ENCODE measurements at places on chromosomes 12 and 14.

DNA sequence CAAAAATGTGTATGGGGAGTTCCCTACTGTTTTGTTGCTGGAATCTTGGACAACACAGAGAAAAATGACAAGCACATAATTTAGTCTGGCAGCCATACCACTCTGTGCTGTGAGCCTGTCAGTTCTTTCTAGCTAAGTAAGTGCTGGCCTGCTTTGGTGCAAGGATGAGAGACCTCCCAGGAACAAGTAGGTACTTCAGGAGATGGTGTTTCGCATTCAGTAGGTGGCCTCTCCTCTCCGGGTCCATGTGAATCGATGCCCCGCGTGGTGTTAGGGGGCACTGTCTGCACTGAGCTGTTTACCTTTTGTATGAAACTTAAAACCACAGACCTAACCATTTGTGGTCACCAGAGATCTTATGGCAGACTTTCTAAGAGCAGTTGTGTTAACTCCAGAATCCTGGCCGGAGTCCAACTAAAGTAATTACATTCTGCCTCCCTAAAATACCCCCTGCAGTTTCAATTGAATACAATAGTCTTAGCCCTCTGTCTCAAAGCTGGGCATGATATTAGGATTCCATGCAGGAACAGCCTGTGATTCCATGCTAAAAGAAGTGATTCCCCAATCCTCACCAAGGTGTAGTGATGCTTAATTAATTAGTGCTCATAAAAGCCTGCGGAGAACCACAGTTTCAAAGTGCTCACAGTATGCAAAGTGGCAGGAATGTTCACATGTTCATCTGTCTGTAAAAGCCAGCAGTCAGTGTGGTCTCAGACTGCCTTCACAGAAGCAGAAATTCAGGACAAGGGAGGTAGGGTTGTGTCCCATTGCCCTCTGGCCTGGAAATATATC, 64.2 kb downstream of the LLPH start:
- peak; percentile 55 for DNase-seq

DNA sequence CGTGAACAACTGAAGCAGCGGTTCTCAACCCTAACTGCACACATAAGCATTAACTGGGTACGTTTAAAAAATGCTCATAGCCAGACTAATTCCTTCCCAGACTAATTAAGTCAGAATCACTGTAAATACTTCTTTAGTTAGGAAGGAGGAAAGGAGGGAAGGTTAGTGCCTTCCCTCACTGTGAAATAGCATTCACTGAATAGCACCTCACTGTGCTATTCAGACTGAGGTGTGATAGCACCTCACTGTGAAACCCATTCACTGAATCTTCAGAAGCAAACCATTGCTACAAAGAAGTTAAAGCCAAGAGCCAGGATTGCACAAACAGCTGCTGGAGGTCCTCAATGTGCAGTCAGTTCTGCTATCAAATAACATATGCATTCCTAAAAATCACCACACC, 58.8 kb downstream of the RTN1 start:
- DNase-seq, result no peak

DNA sequence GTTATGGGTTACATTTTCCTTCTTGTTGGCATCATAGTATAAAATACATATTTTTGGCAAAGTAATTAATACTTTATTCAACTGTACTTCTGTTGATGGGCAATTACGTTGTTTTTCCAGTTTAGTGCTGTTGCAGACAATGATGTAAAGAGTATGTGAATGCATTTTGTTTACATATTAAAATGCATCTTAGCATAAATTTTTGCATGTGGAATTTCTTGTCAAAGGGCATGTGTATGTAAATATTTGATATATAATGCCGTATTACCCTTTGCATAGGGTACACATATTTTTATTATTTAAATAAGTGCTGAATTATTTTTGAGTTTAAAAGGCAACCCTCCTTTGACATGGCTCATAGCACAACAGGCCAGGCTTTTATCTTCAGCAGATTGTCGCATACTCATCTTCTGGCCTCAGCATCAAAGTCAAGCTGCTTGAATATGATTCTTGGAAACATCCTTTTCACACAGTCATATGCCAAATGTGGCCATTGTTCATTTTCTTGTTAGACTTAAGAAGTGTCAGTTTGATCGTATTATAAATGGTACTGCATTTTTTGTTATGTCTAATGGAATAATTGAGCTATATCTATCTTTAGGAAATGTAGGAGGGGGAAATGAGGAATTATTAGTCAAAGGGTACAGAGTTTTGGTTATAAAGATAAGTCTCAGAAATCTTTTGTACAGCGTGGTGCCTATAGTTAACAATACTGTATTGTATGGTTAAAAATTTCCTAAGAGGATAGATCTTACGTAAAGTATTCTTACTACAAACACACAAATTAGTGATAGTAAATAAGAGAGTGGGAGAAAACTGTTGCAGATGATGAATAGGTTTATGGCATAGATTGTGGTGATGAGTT, 138.5 kb downstream of the FUT8 start:
- no peak for DNase-seq

DNA sequence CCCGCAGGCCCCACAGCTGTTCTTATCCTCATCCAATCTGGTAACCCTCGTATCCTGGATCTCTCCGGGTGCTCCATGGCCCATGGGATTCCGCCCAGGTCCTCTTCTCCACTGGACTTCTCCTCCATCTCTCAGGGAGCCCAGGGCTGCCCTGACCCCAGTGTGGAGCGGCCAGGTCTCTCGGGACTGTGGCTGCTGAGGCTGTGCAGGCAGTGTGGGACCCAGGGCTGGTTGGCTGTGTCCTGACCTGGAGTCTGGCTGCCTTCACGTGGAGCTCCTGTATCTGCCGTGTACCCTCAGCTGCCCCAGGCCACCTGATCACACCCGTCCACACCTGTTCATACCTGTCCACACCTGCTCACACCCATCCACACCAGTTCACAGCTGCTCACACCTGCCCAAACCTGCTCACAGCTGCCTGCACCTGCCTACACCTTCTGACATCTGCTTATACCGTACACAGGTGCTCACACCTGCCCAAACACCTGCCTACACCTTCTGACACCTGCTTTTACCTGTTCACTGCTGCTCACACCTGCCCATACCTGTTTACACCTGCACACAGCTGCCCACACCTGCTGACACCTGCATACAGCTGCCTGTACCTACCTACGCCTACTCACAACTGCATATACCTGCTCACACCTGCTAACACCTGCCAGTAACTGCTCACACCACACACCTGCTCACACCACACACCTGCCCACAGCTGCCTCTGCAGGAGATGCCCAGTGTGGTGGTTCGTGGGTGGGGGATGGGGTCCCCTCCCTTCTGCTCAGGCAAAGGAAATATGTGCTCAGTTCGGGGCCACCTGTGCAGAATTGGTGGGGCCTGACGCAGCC, 92.2 kb downstream of the GALNT9 start:
- no peak for DNase-seq

- no peak for DNase-seq
These were observed 49.2 kb upstream of the SSTR1 start for GRCh38 chr14:38158468-38158867.

GRCh38 chr12:122356192-122356635, 66.3 kb downstream of the CLIP1 start:
- peak; percentile 48 for DNase-seq

DNA sequence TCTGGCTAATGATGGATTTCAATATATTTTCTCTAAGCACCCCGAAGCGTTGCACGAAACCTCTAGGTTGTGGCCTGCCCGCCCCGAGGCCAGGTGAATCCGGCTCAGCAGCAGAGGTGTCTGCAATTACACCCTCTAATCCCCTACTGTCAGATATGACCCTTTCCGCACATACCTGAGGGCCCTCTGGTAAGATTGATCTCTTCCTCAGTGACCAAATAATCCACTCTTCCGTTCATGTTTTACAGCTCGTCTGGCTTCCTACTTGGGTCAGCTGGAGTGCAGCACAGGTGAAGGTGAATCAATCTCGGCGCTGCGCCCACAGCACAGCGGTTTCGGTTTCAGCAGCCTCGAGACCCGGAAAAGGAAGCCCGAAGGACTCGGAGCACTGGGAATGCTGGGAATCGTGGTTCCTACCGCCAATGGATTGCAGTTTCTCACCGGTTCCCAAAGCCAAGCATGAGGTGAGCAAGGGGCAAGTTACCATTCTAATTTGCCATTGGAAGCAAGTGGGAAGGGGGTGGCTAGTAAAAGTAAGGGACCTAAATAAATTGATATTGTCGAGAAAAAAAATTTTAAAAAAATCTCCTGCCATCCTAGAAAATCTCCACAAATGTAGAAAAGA, at the start of gene SYNJ2BP:
Gene SYNJ2BP, minus strand, starts transcription at position 366 of the 625 bp plus-strand sequence. Its CDS starts 127 bp downstream, at position 239.
- peak; percentile 75 for DNase-seq

DNA sequence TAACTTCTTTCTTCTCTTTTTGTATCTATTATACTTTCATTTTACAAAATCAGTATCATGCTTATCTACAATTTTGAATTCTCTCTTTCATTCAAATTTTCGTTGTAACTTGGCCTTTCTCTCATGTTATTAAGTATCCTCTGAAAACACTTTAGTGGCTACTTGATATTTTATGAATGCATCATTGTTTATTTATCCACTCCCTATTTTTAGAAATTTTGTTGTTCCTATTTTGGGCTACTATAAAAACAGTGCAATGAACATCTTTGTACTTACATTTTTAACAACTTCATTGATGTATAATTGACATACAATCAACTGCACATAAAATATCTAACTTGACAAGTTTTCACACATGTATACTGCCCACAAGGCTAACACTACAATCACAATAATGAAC, 44.0 kb upstream of the AMIGO2 start:
- no peak for DNase-seq

DNA sequence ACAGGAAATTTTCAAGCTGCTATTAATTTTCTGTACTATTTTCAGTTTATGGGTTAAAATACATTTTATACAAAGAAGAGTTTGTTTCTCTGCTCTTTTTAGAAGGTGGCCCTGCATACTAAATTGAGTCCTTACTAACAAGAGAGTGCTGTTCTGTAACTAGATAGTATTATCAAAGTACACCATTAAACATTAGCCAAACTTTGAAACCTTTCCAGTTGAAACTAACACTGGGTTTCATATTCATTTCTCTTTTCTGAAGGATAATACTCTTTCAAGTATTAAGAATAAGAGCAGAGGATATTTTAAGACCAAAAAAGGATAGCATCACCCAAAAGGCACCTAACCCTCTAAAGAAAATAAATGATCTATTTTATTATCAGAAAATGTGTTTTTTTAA, 47.2 kb downstream of the PEBP1 start:
- no peak for DNase-seq

- DNase-seq, result no peak
These were observed 330.5 kb downstream of the PAWR start for GRCh38 chr12:79360286-79360685.

Measured in right forelimb (tissue), 1 donor.